PC-9 (cell line): ENCODE measurements at places on chromosomes 7 and 10. TPM values are rescaled to one million over a fixed set of nuclear protein-coding genes. Genes with fewer than 3 reads are reported as not detected.

DNA sequence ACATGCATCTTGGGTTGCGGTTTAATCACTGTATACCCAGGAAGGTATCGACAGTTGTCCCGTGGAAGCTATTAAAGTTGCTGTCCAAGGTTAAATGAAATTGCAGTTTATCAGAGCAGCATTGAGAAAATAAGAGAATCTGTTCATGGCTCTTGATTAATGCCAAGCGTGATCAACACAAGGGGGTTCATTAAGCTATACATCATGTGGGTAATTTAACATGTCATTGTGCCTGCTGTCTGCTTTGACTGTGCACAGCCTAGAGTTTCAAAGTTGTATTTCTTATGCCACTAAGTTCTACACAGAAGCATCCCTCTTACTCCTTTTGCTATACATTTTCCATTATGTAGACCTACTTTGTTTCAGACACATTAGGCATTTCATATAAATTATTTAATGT is 74.8 kb upstream of the SP8 start:
- peak; percentile 28 for DNase-seq

- no peak for DNase-seq
Measured at GRCh38 chr10:121695731-121696464, 97.7 kb upstream of the FGFR2 start.

DNA sequence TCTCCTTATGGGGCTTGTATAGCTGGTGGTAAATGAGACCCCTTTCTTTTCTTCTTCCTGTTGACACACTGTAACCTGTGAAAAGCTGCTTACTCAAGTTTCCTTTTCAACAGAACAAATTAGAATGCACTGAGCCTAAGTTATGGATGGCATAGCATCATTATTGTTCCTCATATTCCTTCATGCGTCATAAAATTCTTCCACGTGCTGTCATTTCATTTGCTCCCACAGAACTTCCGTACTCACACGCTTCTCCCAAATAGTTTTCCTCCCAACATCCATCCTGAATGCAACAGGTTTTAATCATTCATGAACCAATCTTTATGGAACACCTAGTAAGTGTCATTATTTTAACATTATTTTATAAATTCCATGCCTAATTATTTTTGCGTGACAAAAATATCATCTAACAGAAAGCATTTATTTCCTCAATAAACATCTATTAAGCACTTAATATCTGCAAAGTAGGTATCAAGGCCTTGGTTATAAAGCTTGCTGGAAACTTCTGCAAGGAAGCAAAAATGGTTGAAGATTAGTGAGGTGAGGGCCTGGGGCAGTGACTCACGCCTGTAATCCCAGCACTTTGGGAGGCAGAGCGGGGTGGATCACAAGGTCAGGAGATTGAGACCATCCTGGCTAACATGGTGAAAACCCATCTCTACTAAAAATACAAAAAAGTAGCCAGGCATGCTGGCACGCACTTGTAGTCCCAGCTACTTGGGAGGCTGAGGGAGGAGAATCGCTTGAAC is 18.9 kb upstream of the SEPTIN7 start:
- no peak for DNase-seq

DNA sequence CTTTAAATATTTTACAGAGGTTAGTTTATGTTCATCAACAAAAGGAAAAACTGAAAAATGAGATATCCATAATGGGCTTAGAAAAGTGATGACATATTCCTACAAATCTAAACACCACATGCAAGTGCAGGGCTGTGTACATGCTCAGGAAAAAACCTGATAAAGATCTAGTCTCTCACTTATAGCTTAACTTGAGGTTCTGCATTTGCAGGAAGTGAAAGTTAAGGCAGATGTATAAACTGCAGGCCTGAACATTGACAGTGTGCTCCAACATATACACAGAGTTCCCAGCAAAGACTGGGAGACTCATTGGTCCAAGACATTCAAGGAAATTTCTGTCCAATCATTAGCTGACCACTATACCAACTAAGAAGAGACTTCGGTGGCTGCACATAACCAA is 63.8 kb upstream of the RET start:
- DNase-seq, result no peak

DNA sequence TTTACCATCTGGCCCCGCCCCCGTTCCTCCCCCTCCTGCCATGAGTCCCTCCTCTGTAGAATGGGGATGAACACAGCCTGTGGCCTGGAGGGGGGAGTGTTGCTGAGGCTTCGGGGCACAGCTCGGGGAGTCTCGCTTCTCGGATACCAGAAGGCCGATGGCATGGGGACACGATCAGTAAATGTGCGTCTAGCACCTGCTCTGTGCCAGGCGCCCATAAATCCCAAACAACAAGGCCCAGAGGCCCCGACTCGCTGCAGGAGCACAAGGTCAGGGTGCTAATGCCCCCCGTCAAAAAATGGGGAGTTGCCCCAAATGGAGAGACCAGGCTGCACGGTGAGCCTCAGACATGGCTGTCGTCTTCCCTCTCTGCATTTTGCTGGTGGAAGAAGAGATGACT is 40.7 kb downstream of the JAKMIP3 start:
- no peak for DNase-seq

- no peak for DNase-seq
Measured at GRCh38 chr10:130222381-130222780, 86.2 kb downstream of the GLRX3 start.

DNA sequence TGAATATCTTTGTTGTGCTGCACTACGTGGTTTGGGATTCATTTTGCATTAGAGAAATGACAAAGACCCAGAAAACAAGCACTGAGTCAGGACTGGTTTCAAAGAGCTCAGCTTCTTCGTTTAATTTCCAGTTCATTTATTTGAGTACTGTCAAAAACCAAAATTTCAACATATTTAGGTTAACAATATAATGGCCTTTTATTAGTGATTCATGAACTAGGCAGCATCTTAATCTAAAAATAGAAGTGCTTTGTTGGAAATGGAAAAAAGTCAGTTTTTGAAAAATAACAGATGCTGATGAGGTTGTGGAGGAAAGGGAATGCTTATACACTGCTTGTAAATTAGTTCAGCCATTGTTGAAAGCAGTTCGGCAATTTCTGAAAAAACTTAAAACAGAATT is 856.4 kb downstream of the LRMDA start:
- DNase-seq, result no peak

DNA sequence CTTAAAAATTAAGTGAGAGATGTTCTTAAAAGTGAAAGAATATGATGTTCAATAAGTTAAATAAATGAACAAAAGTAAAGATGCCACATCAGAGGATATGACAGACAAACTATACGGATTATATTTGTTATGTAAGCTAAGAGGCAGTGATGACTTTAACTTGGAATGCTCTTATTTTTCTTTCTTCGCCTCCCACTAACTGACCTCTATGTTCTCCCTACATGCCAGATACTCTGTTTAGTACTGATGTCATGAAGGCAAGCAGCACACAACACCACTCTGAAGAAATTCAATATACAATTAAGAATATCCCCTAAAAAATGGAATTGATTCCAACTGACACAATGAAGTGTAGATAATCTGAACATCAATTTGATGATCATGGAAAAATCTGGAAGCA is 223.4 kb downstream of the DOCK4 start:
- DNase-seq, result no peak

DNA sequence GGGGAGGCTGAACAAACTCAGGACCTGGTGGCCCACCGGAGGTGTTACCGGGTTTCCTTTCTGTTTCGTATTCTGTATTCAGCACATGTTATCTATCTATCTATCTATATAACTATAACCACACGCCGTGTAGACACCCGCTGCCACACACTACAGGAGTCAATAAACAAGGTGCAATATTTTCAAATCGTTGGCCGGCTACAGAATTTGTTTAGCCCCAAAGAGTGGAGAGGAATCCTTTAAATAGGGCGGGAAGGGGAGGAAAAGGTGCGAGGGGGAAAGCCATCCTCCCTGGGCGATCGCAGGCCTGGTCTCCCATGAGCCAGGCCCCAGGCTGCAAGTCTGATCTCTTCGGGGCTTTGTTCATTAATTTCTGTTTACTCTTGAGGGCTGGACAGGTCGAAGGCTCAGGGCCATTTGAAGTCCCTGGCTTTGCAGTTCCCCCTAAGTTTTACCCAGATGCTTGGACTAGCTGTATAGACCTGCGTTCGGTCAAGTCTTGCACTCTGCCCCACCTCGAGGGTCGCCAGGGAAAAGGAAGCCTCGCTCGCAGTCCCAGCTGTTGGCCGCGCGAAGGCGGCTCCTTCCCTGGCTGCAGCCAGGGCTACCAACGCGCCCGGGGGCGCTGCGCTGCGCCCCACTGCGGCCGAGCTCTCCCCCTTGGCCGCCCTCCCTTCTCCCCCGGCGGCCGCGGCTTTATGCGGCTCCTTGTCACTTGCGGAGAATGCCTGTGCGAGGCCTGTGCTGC is 3.8 kb downstream of the NKX2-3 start:
- no peak for DNase-seq

GRCh38 chr10:26857991-26858706 is 2.6 kb downstream of the ABI1 start:
- DNase-seq, result no peak

DNA sequence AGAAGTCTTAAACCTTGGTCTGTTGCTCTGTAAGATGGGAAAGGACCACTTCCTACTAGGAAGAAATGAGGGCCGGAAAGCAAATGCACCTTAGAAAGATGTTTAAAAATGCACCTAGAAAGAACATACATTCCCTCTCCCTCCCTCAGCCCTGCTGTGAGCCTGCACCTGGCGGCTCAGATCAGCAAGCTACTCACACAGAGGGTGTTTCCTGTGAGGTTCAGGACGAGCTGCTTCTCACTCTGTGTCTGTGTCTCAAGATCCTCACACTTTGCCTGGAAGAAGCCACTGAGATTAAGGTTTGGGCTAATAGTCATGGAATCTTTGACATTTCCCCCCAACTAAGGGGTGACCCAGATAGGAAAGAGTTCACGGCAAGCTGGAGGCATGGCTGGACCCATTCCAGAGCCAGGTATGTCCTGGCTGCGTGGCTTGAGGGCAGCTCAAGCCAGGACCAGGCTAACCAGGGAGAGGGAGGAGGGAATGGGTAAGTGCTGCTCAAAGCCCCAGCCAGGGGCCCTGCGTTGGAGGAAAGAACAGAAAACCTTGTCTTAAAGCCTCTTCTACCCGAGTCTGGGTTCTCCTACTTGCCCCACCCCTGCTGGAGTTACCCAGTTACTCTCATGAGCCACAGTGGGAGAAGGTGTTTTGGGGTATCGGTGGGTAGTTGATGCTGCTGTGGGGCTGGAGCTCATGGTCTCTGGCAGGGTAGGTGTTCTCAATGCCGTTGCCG is 47.5 kb downstream of the PODXL start:
- DNase-seq, result no peak

GRCh38 chr7:117014099-117014656 is 60.9 kb downstream of the ST7 start:
- no peak for DNase-seq

GRCh38 chr10:78688230-78688900 is 380.4 kb upstream of the ZMIZ1 start:
- no peak for DNase-seq

DNA sequence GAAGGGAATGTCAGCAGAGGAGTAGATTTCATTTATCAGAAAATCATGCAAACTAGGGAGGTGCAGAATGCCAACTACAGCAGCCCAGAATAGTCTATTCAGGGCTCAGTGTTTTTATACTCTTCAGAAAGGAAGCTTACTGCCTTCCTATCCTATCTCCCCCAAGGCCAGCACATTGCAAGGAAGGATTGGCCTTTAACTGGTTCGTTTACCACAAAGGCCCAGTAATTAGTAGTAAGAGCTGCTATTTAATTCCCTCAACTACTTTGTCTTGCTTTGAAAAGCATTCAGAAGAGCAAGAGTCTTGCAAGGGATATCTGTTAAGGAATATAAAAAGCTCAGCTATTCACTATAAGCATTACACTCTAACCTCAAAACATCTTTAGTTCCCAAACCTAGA is 86.4 kb upstream of the RNF148 start:
- no peak for DNase-seq

DNA sequence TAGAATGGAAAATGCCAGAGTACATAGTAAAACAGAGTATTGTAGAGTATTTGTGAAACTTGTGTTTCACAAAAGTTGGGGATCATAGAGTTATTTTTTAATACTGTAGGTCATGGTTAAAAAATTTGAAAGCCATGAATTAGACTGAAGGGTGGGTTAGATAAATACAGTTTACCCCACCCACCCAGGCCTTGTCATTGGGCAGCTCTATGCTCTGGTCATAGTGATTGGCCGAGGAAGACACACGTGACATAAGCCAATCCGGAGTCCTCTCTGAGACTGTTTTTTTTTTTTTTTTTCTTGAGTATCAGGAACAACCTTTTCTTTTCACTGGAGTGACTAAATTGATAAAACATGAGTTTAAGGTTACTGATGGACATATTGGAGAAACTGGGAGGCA is 33.3 kb upstream of the ORC5 start:
- DNase-seq, result no peak

DNA sequence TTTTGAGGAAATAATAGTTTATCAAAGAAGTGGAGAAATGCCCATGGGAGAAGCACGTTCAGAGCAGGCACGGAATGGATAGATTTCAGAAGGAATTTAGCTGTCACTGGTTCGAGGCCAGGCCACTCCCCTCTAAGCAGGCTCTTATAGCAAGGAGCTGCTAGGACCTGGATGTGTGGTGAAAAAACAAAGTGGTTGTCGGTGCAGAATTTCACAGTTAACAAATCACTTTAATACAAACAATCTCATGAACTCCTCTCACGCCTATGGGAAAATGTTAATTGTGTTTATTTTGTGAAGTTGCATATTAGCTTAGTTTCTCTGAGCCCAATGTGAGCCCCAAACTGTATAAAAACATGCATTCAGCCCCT is 176.3 kb downstream of the PKD1L1 start:
- DNase-seq, result no peak

DNA sequence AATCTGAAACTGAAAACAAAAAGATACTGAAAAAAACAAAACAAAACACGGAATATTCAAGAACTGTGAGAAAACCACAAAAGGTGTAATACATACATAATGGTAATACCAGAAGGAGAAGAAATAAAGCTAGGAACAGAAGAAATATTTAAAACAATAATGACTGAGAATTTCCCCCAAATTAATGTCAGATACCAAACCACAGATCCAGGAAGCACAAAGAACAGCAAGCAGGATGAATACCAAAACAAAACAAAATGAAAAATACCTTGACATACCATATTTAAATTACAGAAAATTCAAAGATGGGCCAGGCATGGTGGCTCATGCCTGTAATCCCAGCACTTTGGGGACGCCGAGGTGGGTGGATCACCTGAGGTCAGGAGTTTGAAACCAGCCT is 57.7 kb upstream of the PARD3 start:
- no peak for DNase-seq

DNA sequence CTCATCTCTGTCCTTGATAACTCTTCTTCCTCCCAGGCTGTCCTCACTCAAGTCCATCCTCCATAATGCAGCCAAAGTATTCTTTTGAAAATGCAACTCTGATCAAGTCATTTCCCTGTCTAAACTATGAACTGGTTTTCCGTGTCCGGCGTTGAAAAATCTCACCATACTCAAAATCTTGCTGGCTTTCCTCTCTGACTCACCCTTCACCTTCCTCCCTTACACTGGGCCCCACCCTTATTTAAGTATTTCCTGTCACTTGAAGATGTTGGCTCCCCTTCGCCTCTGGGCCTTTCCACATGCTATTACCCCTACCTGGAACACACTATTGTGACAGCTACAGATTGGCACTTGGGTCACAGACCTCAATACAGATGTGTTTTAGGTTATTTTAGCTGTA is 515.6 kb downstream of the INHBA start:
- DNase-seq, result peak; percentile 68

Gene EDRF1
- 12.8 and 21.7 TPM in 2 replicates for total RNA-seq

Gene HOGA1
- total RNA-seq, result 3.4 and 4.4 TPM in 2 replicates

Gene CCDC3
- 0.13 TPM in 1 of 2 replicates, not detected in the other for total RNA-seq

Gene AGBL3
- 3.2 and 4.3 TPM in 2 replicates for total RNA-seq

Gene GJD4
- total RNA-seq, result not detected in 2 replicates

Gene ACSL5
- total RNA-seq, result 11.7 and 21.4 TPM in 2 replicates

Gene HNRNPF
- 267 and 337 TPM in 2 replicates for total RNA-seq

Gene SERPINE1
- total RNA-seq, result 36.2 and 45.8 TPM in 2 replicates

Gene RBM20
- total RNA-seq, result 0.11 and 0.23 TPM in 2 replicates

Gene NAT16
- not detected in 2 replicates for total RNA-seq
